ENCODE measurements at places on chromosomes 2 and 18.

GRCh38 chr2:178397002-178397605 is 53.9 kb downstream of the PRKRA start:
- no peak for DNase-seq

DNA sequence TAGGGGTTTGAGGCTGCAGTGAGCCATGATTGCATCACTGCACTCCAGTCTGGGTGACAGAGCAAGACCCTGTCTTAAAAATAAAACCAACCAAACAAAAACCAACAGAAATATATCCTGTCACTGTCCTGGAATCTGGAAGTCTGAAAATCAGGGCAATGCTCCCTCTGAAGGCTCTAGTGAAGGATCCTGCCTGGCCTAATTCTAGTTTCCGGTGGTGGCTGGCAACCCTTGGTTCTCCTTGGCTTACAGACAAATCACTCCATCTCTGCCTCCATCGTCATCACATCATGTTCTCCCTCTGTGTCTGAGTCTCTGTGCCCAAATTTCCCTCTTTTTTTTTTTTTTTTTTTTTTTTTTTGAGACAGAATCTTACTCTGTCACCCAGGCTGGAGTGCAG is 15.9 kb upstream of the VPS4B start:
- DNase-seq: no peak

DNA sequence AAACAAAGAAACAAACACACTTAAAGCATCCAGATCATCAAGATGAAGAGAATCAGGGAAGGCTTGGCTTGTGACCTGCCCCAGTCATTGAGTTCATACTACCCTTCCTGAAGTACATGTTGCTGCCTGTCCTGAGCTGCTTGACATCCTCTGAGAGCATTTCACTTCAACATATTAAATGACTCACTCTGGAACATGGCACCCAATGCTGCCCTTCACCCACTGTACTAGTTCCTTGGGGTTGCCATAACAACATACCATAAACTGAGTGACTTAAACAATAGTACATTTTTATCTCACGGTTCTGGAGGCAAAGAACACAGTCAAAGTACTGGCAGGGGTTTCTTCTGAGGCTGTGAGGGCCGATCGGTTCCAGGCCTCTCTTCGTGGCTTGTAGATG is 371.3 kb downstream of the RNF144A start:
- DNase-seq: no peak

GRCh38 chr2:164622338-164623106 is 1.2 kb upstream of the GRB14 start:
- DNase-seq: no peak

DNA sequence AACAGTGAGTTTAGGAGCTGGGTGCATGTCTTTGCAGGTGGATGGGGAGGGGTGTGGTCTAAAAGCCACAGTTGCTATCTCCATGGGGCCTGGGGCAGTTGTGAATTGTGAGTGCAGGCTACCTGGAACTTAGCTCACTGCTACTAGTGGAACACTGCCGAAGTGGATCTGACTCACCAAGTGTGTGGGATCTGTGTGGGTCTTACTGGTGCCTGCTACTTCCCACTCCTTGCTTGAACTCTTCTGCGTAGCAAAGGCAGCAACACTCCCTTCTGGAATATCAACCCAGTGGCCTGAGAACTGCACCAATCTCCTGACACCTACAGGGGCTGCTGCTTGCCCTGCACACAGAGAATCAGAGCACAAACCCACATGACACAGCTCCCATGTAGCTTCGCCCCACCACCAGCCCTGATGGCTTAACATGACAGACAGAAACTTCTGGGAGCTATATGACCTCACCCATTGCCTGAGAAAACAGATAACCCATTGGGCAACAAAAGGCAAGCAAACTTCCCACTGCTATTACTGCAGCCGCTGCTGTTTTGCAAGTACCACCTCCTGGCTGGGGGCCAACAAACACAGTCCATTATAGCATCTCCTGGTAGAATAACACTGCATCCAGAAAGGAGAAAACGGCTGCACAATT is 455.1 kb upstream of the DDX18 start:
- no peak for DNase-seq

DNA sequence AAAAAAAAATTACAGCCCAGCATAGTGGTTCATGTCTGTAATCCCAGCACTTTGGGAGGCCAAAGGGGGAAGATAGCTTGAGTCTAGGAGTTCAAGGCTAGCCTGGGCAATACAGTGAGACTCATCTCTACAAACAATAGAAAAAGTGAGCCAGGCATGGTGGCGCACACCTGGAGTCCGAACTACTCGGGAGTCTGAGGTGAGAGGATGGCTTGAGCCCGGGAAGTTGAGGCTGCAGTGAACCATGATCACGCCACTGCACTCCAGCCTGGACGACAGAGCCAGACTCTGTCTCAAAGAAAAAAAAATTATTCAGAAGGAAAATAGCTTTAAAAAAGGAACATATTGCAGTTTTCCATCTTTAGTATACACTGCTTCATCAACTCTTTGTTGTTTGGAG is 47.8 kb downstream of the CYP27C1 start:
- no peak for DNase-seq

GRCh38 chr2:221156062-221156734 is 415.9 kb downstream of the EPHA4 start:
- no peak for DNase-seq

DNA sequence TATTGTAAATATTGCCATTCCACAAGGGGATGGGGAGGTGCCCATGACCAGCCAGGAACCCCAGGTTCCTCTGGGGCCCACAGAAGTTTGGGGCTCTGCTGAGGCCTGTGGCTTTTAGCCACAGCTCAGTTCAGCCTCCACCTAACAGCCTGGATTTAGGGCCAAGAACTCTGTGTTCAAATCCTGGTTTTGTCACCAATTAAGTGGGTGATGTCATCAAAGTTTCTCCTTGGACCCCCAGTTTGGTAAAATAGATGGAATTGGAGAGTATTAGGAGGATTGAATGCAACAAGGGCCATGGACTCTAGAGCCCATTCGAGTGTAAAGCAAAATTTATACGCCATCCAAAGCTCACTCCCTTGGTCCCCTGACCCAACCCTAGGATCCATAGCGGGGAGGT is 3.2 kb upstream of the FEV start:
- no peak for DNase-seq

DNA sequence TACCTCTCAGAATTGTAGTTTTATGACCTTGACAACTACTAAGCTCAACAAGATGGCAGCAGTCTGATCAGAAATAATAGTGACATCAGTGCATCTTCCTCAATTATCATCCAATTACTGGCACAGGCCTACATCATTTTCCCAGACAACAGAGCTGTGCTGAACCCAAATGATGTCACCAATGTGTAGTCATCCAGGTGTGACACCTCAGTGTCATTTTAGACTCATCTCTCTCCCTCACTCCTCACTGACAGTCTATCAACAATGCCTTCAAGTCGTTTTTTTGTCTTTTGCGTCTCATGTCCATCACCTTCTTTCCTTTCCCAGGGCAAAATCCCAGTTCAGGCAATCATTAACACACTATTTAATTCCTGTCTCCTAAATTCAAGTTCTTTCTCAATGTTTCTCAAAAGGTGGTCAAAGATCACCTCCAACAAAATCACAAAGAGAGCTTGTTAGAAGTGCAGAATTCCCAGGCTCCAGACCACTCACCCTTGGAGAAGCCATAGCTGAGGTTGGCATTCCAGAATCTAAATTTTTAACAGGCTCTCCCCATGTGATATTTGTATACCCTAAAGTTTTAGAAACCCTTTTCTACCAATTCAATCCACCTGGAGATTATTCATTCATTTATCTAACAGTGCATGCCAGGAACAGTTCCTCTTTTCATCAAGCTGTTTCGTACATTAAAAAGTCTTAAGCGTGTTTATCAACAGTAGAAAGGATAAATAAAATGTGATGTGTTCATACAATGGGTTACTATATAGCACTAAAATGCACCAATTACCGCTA is 125.3 kb upstream of the KLF7 start:
- peak; percentile 46 for DNase-seq

Measured in stimulated activated CD4-positive, alpha-beta T cell treated with anti-CD3 and anti-CD28 coated beads, Interleukin-1b, Interleukin-23, amount 100 ng/mL, for 48 hours (primary cell).